Hepatocyte (in vitro differentiated cells): ENCODE measurements at places on chromosomes 6 and 20.
A peak's percentile ranks its signal among the peaks of the same experiment; 100 is the strongest.

GRCh38 chr6:145032562-145033145 lies 702.7 kb downstream of the EPM2A start:
- no peak for DNase-seq

- DNase-seq: no peak
Observed at GRCh38 chr20:18421608-18422007, 45.2 kb downstream of the DZANK1 start.

GRCh38 chr6:5208057-5208456 lies 52.7 kb downstream of the LYRM4 start:
- no peak for DNase-seq

GRCh38 chr6:152575621-152576150 lies 61.5 kb downstream of the SYNE1 start:
- DNase-seq: no peak

DNA sequence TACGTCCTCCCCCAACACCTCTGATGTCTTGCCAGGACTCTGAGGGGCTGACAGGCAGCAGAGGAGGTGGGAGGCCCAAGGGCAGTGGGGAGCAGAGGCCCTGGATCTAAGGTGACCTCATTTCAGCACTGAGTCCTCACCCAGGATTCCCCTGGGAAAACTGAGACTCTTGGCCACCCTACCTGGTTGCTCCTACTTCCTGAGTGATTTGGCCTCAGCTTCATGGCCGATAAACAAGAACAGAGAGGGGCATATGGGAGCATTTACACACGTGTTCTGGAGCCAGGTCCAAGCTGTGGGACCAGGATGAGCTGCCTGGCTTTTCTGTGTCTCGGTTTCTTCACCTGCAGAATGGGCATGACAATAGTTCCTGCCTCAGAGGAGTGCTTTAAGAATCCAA lies 133.8 kb downstream of the ANKRD60 start:
- DNase-seq: no peak

DNA sequence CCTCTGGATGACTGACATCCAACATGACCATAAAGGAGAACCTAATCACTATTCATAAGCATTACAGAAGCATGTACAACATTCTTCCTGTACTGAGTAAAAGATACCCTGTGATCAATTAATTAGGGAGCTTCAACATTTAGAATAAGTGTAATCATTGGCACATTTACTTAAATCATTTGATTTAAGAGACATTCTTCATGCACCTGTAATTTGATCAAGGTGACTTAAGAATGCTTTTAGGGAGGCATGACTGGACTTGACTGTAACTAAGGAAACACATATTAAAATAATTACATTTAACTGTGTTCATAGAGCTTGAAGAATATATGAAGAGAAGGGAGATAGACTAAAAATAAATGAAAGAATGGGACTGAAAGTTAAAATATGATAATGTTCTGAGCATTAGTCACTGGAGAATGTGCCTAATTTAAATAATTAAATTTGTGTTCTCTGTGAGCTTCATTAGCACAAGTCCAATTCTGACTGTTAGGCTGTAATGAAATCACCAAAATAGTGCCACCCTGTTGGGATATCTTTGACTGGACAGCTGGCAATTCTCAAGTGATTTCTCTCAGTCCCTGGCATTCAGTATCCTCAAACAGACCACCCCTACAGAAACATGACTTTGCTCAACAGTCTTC lies 295.5 kb upstream of the ADGRB3 start:
- DNase-seq: no peak

DNA sequence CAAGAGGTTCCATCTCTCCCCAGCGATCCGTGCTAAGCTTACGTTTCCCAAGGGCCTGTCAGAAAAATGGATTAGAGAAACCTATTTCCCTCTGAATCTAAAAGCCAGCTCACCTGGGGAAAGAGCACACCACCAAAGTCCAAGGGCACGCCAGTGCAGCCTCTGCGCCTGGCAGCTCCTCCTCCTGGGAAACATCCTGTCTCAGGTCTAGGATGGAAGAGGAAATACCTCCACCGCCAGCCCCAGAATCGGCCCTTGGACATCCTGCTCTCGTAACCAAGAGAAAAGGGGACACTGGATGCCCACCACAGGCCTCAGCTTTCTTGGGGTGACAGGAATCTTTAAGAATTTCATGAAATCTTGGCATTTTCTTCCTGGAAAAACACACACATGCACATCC lies 18.7 kb downstream of the RAMACL start:
- no peak for DNase-seq

DNA sequence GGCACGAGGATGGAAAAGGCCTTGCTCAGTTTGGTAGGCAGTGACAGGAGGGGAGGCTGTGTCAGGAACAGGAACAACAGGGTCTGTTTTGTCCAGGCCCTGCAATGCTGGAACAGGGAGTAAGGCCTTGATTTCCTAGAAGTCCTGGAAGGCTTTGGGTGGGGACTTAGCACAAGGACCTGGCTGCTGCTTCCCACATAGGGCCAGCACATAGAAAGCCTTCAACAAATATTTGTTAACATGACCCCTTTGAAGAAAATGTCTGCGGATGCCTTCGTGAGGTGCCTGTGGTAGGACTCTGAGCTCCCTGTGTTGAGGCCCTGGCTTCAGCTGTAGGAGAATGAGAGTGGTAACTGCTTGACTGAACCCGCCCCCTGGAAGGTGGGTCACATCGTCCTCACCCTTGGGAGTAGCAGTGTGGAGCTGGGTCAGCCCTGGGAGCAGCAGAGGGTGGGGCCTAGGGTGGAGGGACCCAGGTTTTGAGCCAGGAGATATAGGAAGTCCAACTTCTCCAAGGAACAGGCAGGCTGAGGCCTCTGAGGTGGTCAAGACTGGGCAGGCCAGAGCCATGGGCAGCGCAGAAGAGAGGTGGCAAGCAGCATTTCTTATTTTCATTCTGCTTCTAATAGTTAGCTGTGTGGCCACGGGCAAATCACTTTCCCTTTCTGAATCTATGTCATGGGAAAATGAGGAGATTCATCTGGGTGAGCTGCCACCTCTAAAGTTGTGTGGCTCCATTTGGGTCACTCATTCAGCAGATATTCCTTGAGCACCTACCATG lies 50.0 kb downstream of the CNBD2 start:
- DNase-seq: peak; percentile 16

DNA sequence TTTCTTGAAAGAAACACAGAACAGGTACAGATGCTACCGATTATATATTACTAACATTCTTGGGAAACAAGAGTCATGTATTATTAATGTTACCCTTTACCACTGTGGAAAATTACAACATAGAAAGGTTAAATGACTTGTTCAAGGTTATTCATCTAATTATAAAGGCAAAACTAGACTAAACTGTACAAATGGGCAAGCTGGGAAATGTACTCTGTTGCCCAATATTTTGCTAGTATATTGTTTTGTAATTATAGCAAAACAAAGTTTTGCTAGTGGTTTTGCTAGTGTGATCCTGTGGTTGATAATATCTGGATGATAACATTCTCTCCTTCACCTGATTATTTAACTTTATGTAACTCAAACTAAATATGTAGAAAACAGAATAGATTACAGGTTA lies 96.5 kb downstream of the TINAG start:
- DNase-seq: no peak

DNA sequence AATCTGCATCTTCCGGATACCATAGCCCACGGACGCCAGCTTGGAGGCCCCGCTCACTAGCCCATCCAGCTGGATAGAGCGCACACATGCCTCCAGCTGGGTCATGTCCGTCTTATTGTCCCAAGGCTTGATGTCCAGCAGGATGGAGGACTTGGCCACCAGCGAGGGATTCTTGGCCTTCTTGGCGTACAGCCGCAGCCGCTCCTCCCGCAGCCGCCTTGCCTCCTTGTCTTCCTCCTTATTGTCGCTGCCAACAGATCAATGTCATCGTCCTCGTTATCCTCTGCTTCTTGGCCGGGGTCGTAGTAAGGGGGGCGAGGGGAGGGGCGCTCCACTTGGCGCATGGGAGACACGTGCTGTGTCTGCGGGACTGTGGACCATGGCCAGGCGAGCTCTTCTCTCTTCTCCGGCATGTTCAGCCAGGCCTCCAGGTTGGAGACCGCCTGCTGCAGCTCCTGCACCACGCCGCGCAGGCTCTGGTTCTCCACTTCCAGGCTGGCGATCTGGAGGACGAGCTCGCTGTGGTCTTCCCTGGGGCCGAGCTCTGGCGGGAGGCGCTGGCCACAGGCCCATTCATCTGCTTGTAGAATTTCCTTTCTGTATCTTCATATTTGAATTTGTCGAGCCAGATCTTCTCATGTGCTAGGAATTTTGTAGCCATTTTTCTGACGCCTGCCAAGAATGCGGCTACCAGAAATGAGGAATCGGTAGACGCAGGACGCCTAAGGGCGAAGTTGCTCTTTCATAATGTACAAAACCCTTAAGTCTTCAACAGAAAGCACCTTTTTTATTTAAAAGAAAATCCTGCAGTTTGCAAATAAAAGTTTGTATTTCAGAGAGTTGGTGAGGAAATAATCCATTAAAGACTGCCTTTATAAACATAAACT lies 60.1 kb upstream of the PTPRK start:
- no peak for DNase-seq

GRCh38 chr6:37783856-37784584 lies 35.5 kb upstream of the ZFAND3 start:
- DNase-seq: peak; percentile 41

DNA sequence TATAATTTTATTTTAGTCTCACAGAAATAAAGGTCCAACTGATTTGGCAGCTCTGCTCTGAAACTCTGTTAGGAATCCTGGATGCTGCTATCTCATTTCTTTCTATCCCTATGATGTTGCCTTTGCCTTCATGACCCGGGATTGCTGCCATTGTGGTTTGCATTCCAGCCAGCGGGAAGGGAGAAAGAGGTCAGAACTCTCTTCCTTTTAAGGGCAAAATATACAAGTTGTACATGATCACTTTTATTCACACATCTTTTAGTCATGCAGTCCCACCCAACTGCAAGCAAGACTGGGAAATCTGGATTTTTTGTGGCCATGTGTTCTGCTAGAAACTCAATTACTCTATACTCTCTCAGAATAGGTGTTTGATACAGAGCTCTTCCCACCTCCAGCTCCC lies 263.1 kb upstream of the ZFP64 start:
- no peak for DNase-seq

GRCh38 chr20:37223053-37223452 lies 38.6 kb downstream of the GHRH start:
- DNase-seq: peak; percentile 62

- DNase-seq: peak; percentile 87
Observed at GRCh38 chr6:44078827-44079671, 48.2 kb downstream of the MRPL14 start.

- DNase-seq: no peak
Observed at GRCh38 chr6:15137086-15137485, 108.8 kb upstream of the JARID2 start.

- no peak for DNase-seq
Observed at GRCh38 chr20:11248011-11248409, 574.2 kb upstream of the JAG1 start.

DNA sequence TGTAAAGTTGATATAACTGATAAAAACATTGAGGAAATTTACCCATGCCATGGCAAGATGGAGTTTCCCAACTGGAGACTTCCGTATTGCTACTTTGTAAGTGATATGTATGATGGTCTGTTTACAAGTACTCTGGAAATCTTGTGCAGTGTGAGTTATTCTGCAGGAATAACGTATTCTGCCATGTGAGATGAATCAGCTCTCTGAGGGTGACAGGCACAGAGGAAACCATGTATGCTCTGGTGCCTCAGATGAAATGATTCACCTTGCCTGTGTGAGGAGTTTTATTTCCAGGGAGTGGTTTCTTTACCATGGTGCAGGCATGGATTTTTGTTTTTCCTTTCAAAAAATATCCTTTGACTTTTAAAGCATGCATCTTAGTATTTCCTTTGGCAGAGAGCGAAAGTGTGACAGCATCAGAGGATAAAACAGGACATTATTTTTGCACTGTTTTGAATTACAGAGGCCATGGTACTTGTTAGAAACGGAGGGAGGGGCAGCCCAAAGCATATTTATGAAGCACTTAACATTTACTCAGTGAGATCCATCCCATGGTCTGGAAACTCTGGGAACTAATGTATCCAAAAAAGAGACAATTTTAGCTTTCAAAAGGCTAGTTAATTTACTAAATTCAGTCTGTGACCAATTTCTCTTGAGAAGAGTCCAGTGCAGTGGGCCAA lies 36.0 kb upstream of the MTRF1L start:
- no peak for DNase-seq

- no peak for DNase-seq
Observed at GRCh38 chr20:25221592-25222460, 26.1 kb upstream of the PYGB start.

DNA sequence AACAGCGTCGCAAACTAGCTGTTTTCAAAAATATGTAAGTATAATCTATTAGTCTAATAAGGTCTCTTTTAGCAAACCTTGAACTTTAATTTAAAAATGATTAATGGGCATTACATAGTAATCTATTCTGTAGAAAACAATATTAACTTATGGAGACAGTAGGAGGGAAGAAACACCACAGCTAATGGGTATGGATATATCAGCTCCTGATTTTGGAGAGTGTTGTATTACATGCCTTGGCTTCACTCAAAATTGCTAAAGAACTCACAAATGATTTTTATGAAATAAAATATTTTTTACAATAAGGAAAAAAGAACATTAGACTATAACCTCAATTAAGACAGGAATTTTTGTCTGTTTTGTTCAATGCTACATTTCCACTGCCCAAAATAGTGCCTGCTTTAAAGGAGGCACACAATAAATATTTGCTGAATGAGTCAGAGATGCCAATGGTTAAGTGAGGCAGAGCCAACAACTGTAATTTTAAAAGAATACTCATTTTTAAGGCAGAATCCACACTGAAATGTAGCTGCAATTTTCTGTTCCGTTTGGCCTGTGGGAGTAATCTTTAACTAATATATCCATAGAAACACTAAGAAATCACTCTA lies 15.7 kb downstream of the ATG5 start:
- no peak for DNase-seq

DNA sequence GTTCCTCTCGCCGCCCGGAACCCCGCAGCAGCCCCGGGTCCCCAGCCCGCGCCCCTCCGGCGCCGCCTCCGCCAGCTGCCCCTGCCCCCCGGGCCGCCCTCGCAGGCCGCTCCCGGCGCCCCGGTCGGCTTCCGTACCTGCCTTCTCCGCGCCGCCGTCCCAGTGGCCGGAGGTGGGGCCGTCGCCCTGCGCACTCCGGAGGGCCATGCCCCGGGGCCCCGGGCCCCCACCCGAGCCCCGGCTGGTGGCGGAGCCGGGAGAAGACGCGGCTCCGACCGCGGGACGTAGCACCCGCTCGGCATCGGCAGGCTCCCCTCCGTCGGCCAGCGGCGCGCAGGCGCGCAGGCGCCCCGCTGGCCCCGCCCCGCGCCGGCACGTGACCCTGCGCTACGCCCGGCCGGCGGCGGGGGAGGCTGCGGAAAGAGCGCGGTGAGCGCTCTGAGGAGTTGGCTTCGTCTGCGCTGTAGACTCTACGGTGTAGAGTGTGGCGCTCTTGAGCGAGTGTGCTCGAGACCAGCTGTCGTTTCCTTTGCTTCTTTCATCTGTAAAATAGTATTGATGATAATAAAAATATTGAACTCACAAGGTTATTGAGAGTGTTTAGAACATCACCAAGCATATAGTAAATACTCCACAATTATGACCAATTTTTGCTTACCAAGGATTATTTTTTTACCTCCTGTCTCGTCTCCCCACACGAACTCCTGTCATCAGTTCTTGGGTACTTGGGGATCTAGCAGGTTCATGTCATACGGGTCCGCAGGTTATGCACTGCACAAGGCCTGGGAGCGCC lies at the start of gene TBC1D20:
TSS of gene TBC1D20 (minus strand) at position 335 of the 793 bp plus-strand sequence. CDS start at position 207, 128 bp downstream.
- peak; percentile 95 for DNase-seq
